Foreskin fibroblast (primary cell): ENCODE measurements at places on chromosomes 12 and 14.

- no peak for DNase-seq
These were observed 287.5 kb upstream of the MGAT4C start for GRCh38 chr12:86543716-86544115.

DNA sequence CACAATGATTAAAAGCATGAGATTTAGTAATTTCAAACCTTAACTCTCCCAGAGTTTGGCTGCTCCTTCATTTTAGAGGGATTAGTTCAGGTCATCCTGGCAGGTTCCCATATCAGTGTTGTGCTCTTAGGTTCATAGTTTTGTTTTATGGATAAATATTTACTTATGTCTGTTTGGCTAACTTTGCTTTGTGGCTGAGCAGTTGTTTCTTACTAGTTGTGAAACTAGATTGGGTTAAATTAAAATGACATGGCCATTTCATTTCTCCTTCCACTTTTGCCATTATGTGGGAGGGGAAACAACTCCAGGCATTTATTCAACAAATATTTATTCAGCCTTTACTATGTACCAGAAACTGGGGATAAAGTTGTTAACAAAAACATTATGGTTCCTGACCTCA, 158.8 kb downstream of the TMTC3 start:
- DNase-seq, result no peak

DNA sequence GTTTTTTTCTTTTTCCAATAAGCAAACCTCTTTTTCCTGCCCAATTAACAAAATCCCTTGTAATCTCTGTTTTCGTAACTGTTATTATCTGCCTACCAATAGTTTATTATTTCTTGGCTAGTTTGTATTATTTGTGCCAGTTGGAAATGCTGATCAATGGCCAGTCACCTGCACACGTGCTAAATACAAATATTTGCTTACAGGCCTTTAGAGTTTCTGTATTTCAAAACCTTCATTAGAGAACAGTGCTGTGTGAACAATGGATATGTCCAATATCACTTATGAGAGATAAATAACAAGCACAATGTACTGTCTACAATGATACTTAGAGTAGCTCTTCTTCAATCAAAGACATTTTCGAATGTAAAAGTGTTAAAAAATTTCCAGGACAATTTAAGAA, 10.8 kb upstream of the DYRK2 start:
- DNase-seq, result no peak

DNA sequence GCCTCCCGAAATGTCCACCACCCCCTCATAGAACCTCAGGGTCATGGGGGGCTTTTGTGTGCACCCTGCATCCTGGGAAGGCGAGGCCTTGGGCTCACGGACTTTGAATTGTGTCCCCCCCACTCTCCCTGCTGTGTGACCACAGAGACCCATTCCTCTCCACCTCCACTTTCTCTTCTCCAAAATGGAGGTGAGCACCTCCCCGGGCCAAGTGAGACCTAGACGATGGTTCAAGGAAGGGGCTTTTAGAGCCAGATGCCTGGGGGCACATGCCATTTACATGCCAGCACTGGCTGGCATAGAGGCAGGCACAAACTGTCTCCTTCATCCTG, 33.5 kb downstream of the CYP46A1 start:
- DNase-seq, result no peak

GRCh38 chr12:65930114-65930828, 106.0 kb downstream of the HMGA2 start:
- DNase-seq, result no peak

DNA sequence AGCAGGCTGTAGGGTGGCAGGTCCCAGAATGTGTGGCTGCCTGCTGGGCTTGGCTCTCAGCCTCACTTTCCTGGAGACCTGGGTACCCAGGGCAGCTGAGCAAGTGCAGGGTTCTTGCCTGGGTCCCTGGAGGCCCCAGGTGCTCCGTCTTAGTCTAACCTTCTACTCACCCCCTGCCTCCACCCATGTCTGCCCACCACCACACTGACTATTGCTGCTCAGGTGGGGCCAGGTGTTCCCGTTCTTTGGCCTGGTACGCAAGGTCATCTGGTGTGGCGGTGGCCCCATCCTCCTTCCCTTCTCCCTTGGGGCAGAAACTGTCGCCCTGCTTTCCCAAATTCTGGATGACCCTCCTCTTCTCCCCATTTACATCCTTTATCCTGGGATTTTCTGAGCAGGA, 319.9 kb downstream of the TMEM121 start:
- no peak for DNase-seq

DNA sequence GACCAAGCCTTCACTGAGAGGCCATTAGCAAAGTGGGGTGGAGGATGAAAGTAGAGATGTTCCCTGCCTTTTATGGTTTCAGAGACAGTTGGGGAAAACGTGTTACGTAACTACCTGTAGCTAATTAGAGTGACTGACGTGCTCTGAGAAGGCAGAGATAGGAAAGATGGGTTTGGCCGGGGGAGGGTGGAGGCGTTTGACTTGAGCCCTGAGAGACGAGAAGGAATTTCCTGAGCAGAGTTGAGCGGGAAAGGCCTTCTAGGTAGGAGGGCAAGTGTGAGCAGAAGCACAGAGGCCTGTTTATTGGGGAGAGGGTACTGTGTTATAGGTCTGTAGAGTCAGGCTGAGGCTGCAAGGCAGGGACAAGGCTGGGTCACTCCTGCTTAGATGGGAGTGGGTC, 8.6 kb downstream of the TUNAR start:
- no peak for DNase-seq

GRCh38 chr12:125734137-125734536, 668.9 kb downstream of the AACS start:
- DNase-seq, result no peak

- DNase-seq, result no peak
These were observed 4.4 kb downstream of the WNT5B start for GRCh38 chr12:1633459-1633858.

DNA sequence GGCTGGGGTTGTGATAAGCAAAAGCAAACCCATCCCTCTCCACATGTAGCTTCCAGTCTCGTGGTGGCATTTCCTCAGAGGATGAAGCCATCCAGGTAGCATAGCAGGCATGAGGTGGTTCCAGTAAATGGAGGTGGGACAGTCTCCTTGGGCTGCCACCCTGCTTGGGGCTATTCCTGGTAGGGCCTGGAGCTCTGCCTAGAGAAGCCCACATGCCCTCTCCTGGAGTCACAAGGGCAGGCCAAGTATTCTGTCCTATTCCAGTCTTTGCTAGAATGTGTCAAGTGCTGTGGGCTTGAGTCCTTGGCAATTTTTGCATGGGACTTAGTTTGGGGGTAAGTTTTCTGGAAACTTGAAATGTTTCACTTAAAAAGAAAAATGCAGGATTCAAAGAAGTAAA, 469.9 kb downstream of the DPF3 start:
- DNase-seq, result no peak

GRCh38 chr12:57175428-57176138, 28.2 kb upstream of the LRP1-AS start:
- peak; percentile 45 for DNase-seq

- DNase-seq, result no peak
These were observed 752.2 kb downstream of the FSCB start for GRCh38 chr14:43754838-43755237.

DNA sequence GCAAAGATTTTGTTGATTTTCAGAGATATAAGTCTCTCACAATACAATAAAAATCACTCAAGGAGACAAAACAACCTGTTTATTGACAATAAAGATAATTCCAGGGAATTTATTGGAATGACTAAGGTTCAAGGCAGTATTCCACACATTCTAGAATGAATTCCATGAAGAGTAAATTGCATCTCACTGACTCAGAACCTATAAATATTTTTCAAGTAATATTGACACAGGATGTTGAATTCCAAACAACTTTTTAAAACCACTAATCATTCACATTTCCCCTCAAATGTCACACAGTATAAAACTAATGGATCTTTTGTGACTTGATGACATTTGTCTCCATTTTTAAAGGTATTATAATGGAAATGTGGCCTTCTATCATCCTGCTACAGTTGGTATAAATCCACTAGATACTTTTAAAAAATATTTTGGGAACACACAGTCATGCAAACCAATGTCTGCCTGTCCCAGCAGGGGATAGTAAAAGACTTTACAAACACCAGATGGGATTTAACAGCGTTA, 42.1 kb upstream of the LGR5 start:
- peak; percentile 18 for DNase-seq

DNA sequence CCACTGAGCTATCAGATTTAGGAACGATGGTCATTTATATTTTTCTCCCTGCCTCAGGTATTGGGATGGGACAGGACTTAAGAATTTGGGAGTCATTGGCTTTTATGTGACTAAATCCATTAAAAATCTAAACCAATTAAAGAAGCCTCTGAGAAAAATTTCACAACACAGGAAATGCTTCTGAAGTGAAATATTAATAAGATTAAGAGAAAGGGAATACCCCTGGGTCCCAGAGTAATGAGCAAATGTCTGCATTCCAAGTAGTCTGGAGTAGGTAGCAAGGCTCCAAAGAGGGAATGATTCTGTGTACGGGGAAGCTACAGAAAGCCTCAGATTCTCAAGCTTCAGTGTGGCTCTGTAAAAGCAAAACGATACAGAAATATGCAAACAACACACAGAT, 707 bp upstream of the MED6 start:
- DNase-seq, result peak; percentile 17

DNA sequence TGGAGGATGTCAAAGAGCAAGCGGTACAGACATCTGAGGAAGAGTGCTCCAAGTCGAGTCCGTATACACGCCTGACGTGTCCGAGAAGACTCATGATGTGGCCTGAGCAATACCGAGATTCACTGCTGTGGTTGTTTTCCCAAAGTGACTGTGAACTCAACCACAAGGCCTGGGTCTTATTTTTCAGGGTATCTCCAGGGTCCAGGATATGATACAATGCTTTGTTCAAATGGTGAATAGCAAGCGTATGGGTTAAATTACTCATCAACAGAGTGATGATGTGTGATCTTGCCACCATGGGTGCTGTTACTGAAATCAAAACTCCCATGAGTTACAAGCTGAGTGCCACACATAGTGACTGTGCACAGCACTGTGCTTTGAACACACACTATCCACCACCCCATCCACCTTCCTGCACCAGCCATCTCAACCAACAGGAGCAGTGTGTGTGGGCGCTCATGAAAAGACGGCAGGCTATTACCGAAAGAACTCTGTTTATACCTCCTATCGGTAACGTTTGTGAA, 109.6 kb downstream of the BCAT1 start:
- peak; percentile 39 for DNase-seq

DNA sequence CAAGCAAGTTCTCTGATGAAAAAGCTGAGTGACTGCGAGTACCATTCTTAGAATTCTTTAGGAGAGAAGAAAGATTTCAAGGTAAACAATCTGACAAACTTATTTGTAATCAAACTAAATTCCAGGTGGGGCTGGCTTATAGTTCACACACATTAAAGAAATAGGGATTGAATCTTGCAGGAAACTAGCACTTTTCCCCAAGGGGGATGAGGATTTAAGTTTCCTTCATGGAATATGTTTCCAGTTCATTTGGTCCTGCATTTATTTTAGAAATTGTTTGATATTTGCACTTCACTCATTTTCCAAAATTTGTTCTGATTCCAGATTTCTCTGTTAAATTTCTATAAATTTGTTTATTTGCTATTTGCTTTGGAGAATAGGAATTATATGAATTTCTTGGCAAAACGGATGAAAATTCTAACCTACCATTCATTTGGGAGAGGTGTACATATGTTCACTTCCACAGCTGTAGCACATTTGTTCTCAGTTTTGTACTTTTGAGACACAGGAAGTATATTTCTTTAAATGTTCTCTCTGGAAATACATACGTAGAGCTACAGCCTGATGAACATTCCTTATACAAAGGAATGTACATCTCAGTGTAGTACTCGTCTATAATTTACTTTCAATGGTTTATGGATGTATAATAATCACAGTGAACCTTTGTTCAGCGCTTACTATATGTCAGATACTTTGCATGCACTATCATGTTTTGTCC, 145.5 kb downstream of the AKAP6 start:
- DNase-seq, result no peak

GRCh38 chr12:108861878-108862587, 4.7 kb upstream of the SSH1 start:
- DNase-seq, result no peak

DNA sequence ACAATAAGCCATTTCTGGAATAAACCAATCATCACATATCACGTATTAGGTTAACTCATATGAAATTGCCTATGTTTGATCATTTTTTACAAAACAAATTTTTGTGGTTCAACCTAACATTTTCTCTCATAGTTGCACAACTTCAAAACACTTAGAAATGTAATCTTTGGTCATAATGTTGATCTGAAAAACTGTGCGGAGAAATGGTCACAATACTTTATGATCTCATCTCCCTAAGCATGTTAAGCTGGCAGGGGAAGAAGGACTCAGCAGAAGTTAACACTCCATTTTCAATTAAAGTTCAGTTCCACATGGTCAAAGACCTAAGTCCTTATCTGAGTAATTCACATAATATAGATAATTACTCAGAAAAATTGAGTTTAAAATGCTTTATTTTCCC, 194.8 kb downstream of the CAPZA3 start:
- DNase-seq, result peak; percentile 70

DNA sequence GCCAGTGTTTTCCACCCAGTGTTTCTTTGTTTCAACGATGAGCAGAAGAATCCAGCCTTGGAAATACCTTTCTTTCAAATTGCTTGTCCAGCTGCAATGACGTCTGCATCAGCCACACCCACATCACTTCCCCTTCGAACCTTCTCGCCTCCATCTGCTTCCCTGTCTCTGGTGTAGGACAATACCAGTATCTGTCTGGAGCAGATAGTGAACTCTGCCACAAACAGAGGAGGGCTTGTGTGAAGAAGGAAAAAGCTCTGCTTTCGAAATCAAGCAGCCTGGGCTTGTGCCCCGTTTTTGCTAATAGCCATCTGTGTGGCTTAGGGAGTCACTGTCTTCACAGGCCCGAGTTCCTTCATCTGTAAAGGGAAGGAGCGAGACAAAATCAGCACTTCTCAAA, 415.4 kb downstream of the ZFP36L1 start:
- peak; percentile 45 for DNase-seq

GRCh38 chr14:43540948-43541347, 966.1 kb downstream of the FSCB start:
- no peak for DNase-seq

- DNase-seq, result no peak
These were observed 13.6 kb upstream of the FAIM2 start for GRCh38 chr12:49917166-49917787.

GRCh38 chr14:70897464-70897863, 9.8 kb upstream of the PCNX1 start:
- no peak for DNase-seq
